ENCODE measurements at places on chromosomes 11 and 22.

GRCh38 chr11:44112091-44112821 is 16.8 kb downstream of the EXT2 start:
- no peak overlapping the region for H3K4me3 ChIP-seq
- no peak overlapping the region for H3K27ac ChIP-seq

GRCh38 chr11:9982796-9983579 is 311.0 kb downstream of the SBF2 start:
- no peak overlapping the region for H3K4me3 ChIP-seq
- no peak overlapping the region for H3K27ac ChIP-seq
- H3K4me1 ChIP-seq = no peaks in the 10 kb centered on the region

DNA sequence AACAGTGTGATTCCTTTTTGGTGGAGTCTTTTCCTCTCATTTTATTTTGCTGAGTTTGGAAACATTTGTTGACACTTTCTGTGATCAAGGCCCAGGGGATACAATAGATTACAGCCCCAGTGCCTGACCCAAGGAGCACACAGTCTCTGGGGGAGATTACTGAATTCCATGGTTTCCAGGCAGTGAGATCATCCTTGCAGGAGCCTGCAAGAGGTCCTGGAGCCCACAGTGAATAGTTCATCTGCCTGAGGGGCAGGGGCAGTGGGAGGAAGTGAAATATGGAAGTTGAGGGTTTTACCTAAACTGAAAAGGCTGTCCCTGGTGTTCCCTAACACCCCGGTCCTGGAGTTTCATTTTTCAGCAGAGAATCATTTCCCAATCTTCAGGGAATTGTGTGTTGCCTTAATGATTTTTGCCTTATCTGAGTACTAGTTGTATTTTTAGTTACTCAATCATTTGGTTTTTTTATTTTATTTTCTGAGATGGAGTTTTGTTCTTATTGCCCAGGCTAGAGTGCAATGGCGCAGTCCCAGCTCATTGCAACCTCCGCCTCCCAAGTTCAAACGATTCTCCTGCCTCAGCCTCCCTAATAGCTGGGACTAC is 7.7 kb downstream of the CCS start:
- peaks cover 18% of the 10 kb centered on the region for H3K4me1 ChIP-seq
- H3K27ac ChIP-seq = no peak overlapping the region
- no peak for DNase-seq
- no peak overlapping the region for H3K4me3 ChIP-seq

DNA sequence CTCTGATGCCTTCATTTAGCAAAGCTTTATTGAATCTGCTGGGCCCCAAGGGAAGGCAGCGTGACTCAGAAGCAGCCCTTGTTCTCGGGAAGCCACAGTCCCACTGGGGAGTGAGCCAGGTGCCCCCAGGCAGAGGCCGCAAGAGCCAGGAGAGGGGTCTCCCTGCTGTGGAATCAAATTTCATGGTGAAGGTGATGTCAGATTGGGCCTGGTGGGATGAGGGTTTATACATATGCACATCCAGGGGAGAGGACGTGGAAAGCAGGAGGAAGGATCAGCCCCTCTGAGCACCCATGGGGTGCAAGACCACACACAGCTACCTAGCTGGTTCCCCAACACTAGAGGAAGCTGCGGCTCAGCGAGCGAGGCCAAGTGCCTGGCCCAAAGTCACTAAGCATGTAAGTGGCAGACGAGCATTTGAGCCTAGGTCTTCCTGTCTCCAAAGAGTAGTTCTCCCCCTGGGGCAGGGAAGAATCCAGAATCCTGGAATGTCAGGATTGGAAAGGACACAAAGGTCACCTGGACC is 2.0 kb downstream of the SYNGR1 start:
- H3K4me1 ChIP-seq = peaks cover 19% of the 10 kb centered on the region
- no peak overlapping the region for H3K4me3 ChIP-seq
- no peaks in the 10 kb centered on the region for H3K36me3 ChIP-seq
- H3K27me3 ChIP-seq = no peaks in the 10 kb centered on the region
- no peak for DNase-seq
- no peak overlapping the region for H3K27ac ChIP-seq

- no peak for DNase-seq
- no peak overlapping the region for H3K4me3 ChIP-seq
- H3K27ac ChIP-seq = no peak overlapping the region
- H3K4me1 ChIP-seq = no peaks in the 10 kb centered on the region
- H3K27me3 ChIP-seq = no peaks in the 10 kb centered on the region
Measured at GRCh38 chr11:35937111-35937510, 6.8 kb upstream of the LDLRAD3 start.
